ENCODE measurements at places on chromosomes 7 and 10. TPM values are rescaled to one million over a fixed set of nuclear protein-coding genes. Genes with fewer than 3 reads are reported as not detected.

The MYL10 gene
- total RNA-seq = not detected

The CUL2 gene
- total RNA-seq = 23.0 TPM

The RPP38 gene
- total RNA-seq = 36.2 TPM

The AGMO gene
- total RNA-seq = 0.77 TPM

The CRHR2 gene
- 0.02 TPM for total RNA-seq

The UCN3 gene
- total RNA-seq = not detected

The TMEM140 gene
- 1.1 TPM for total RNA-seq

The AGR3 gene
- not detected for total RNA-seq

The COBL gene
- total RNA-seq = 4.1 TPM

The EPDR1 gene
- 76.1 TPM for total RNA-seq

The TRIP6 gene
- 52.4 TPM for total RNA-seq

The NKX1-2 gene
- 0.05 TPM for total RNA-seq

The ZNF425 gene
- total RNA-seq = 1.4 TPM

The OPALIN gene
- total RNA-seq = not detected

The ASAH2B gene
- total RNA-seq = 3.9 TPM

The CYP2C8 gene
- total RNA-seq = not detected

The OR6B1 gene
- not detected for total RNA-seq

The COL28A1 gene
- total RNA-seq = 0.42 TPM

The OGDHL gene
- total RNA-seq = 0.46 TPM

The POLR2J3 gene
- total RNA-seq = 35.7 TPM

The NRAP gene
- not detected for total RNA-seq

Measured in A549 treated with AZD2906 at 1 μM for 4 hours (cell line).